HEK293T (cell line): ENCODE measurements at places on chromosomes 12 and 14.
A peak's percentile ranks its signal among the peaks of the same experiment; 100 is the strongest.

- DNase-seq: peak; percentile 90
Measured at GRCh38 chr14:68816183-68816942, 23.5 kb upstream of the ZFP36L1 start.

DNA sequence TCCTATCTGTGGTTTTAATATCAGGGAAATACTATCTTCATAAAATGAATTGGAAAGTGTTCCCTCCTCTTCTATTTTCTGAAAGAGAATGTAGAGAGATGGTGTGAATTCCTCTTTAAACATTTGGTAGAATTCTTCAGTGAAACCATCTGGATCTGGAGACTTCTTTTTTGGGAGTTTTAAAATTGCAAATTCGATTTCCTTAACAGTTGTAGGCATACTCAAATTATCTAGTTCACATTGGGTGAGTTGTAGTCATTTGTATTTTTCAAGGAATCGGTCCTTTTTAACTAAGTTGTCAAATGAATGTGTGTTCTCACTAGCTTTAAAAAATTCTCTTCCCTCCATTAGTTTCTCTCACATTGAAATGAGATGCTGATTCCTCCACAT is 75.4 kb upstream of the CHST11 start:
- no peak for DNase-seq

- DNase-seq: no peak
Measured at GRCh38 chr12:20063116-20063515, 305.2 kb upstream of the PDE3A start.

DNA sequence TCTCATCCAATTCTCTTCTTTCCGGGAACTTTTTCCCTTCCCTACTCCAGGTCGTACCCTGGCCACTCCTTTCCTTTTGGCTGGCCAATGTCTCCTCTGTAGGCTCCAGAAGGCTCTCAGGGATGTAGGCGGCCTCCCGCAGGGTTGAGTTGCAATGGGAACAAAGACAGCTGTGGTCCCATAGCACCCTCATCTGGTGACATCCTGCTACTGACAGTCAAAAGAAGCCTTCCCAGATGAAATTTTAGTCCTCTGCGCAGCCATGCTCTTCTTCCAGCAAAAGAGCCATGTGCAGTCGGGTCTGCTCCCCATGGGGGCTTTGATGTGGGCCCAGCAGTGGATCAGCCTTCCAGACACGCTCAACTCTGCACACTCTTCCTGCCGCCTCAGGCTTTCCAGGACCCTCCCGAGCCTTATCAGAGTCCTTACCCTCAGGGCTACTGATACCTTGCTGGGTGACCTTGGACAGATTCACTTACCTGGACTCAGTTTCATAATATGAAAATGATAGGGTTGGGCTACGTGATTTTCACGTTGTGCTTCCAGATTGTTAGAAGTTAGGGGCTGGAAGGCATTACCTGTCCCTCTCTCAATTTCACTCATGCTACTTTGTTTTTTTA is 5.5 kb upstream of the CELA1 start:
- DNase-seq: peak; percentile 71

GRCh38 chr14:68951800-68952530 is 27.1 kb downstream of the ACTN1 start:
- no peak for DNase-seq

- DNase-seq: no peak
Measured at GRCh38 chr12:122310626-122311333, 44.5 kb upstream of the VPS33A start.

GRCh38 chr12:7012024-7012607 is 6.2 kb downstream of the LPCAT3 start:
- no peak for DNase-seq

GRCh38 chr14:50599700-50600444 is 39.9 kb downstream of the ATL1 start:
- DNase-seq: peak; percentile 32
